HCEC 1CT (cell line): ENCODE measurements at places on chromosomes 12 and 14.

GRCh38 chr14:91354979-91355685 lies 62.5 kb downstream of the CCDC88C start:
- no peak for DNase-seq

DNA sequence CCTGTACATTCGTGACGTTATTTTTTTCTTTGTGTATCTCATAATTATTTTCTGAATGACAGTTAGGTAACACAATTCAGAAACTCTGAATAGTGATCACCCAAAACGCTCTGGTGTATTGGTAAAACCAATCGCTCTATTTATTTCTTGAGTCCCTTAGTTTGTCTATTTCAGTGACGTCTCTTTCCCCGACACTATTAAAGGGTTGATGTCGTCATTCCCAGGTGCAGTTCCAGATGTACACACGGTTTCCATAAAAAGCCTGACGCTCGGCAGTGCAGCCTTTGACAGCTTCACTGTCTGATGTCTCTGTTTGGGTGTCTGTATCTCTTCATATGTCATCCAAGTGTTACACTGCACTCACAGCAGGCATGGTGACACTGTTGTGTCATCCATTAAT lies 701.4 kb downstream of the TMEM121 start:
- no peak for DNase-seq

- peak; percentile 58 for DNase-seq
Observed at GRCh38 chr12:106246891-106247673, 738 bp downstream of the CKAP4 start.

GRCh38 chr14:94581127-94581999 lies at the start of gene SERPINA5:
TSS of gene SERPINA5 (plus strand) at chr14:94581426. CDS start at chr14:94587363, 5,937 bp downstream.
- no peak for DNase-seq

DNA sequence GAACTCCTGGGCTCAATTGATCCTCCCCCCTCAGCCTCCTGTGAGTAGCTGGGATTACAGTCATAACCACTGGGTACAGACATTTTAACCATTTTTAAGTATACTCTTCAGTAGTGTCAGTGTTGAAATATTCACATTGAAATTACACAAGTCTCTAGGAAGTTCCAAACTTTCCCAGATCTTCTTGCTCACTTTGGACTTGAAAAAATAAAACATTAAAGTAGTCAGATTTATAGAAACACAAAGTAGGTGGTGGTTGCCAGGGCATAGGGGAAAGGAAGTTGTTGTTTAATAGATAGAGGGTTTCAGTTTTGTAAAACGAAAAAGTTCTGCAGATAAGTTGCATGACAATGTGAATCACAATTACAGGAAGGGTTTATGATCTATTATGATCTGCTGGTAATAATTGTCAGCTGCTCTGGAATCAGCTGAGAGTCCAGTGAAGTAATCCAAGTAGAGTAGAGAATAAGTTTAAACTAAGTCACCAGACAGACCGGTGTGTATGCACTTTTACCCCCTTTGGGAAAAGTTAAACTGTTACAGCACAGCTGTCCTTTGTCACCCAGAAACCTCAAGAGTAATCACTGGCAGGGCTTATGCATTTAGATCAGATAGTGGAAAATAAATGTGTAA lies 27.4 kb downstream of the PCNX1 start:
- DNase-seq = peak; percentile 71

DNA sequence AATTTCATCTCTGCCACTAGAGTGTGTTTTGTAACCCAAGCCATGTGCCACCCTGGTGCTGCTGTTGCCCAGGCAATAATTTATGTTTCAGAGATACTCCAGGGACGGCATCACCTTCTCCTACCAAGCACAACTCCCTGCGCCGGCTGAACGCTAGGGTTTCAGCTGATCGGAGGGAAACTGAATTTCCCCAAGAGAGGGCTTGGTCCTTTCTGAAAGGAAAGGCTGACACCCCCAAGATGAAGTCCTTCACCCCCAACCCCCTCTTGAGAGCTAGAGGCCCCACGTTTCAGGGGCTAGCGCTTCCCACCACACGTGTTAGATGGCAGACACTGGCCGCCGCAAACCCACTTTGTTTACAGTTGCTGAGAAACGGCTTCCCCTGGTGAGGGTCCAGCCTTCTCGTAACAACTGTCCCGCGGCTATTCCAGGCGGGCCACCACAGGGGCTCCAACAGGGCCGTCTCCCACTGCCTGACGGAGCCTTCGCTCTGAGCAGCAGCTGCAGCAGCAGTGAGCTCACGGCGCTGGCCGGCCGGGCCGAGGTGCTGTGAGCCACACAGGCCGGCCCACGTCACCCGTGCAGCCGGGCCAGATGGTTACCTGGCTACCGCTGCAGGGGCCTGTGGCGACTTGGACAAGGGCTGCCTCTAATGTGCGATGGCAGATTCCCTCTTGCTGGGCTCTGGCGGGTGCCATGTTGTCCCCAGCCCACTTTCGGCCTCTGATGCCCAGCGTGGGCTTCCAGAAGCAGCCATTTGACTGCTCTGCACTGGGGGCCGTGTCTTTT lies 66.4 kb downstream of the TESC start:
- DNase-seq = no peak

- peak; percentile 70 for DNase-seq
Observed at GRCh38 chr12:71092290-71092689, 65.5 kb downstream of the TSPAN8 start.

DNA sequence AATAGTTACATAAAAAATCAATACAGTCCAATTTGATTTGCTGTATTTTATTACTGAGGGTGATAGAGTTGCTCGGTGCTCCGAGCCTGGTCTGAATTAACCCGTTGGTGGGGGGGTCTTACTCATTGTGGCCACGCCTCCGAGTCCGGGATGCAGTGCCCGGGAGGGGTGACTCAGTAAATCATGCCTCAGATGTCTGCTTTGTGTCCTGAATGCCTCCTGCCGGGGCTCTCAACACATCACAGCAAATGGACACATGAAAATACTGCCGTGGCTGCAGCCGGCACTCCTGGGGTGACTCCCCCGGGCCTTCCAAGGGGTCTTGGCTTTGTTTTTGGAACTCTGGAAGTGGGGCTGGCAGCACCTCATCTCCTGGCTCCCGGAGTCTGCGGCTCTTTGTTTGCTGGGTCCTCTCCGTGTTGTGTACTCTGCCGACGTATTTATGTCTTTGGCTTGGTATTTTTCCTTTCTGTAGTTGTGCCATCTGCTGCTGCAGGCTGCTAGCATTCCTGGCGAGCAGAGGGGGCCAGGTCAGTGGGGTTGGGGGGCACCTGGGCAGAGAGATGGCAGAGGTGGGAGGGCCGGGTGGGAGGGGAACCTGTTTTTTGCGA lies 129.0 kb downstream of the AACS start:
- peak; percentile 34 for DNase-seq

GRCh38 chr14:21347201-21347600 lies 36.6 kb downstream of the SUPT16H start:
- DNase-seq = no peak

GRCh38 chr14:99325016-99325415 lies 53.0 kb upstream of the BCL11B start:
- DNase-seq = no peak
